ENCODE measurements at places on chromosomes 5 and 9.

- no peak for DNase-seq
Observed at GRCh38 chr5:65506961-65507360, 25.2 kb upstream of the ADAMTS6 start.

DNA sequence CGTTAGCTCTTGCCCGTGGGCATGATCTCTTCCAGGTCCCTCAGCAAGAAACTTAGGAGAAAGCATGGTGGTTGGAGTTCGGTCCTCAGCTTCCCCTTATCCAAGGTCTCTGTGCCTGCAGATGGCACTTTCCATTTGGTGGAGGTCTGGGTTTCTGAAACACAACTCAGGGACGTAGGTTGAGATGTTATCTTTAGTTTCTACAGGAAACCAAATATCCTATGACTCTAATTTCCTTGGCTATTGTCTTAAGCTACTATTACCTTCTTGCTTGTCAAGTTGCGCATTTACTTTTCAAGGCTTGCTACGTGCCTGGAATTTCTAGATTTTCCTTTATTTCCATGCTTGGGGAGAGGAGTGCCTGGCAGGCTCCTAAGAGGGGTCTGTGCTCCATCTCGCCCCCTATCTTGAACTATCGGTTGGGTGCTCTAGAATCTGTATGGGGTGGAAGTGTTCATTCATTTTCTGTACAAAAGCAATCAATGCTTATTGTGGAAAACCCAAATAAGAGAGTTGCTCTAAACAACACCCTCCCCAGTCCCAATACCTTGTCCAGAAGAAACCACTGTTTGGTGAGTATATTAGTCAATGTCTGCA lies 32.9 kb upstream of the KCNIP1 start:
- no peak for DNase-seq

DNA sequence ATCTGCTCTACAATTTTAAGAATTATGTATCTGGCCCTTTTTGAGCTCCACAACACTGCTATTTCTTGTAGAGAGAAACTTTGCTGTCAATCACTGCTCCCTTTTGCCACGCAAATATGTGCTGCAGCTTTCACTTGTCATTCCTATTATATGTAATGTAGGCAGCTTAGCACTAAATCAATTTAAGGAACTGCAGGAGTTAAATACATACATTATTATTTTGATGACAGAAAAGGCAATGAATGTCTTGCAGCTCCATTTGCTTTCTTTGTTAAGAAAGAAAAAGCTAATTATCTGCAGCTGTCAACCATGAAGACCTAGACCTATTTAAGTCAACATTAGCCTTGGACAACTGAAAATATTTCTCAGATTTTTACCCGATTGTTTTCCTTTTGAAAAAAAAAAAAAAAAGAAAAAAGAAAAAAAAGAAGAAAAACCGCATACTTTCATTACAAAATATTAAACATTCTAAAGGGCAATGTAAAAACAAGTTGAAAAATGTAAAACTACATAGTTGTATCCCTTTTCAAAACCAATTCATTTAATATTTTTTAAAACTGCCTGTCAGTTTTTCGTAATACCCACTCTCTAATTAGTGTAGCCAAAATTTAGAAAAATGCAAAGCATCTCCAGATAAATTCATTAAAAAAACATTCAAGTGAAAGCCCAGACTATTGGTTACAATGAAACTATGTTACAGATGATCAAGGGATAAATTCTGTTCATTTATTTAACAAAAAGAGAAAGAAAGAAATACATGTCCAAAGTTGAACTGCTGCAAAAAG lies 57.2 kb downstream of the RFX3 start:
- no peak for DNase-seq

DNA sequence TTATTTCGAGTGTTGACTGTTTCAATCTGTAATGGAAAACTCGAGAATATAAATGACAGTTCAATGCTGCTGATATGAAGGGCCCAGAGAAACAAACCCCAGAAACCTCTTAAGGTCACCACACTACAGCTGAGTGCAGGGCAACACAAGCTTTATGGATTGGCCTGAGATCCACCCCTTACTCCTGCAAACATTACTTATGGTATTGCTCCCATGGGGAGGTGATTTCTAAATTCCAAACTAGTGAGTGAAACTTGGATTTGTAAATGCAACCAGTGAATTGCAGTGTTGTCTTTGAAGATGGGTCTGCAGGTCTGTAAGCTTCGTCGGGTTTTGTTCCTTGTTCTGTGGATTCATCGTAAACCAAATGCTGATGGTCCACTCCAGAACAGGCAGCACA lies 85.4 kb downstream of the NTRK2 start:
- DNase-seq, result no peak

DNA sequence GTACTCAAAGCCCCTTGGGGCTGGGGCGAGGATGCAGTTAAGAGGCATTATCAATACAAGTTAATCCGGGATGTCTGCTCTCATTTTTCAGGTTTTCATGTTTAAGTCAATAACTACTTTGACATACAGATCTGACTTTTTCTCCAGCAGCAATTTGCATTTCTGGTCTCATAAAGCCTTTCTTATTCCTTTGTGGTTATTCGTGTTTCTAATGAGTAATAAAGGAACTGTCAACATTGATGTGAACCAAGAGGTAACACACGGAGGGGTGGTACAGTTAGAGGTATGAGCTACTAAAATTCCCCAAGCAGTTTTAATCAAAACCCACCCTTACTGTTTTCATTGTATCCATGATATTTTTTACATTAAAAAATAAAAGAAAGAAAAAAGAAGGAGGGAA lies 138.0 kb upstream of the NFIB start:
- no peak for DNase-seq

GRCh38 chr5:124438903-124439281 lies 307.5 kb downstream of the ZNF608 start:
- peak; percentile 68 for DNase-seq

DNA sequence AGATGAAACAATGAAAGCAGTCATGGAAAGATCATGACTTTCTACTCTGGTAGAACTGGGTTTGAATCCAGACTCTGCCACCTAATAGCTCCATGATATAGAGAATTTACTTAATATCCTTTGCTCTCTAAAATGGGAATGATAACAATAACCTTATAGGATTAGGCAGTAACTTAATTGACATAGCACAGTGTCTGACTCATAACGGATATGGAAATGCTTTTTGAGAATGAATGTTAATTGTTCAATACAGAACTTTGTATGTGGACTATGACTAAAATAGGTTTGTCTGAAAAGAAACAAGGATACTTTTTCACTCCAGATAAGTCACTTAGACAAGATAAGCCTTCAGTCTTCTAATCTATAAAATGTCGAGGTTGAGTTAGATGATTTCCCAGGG lies 330.7 kb downstream of the PTPRD start:
- DNase-seq, result no peak

DNA sequence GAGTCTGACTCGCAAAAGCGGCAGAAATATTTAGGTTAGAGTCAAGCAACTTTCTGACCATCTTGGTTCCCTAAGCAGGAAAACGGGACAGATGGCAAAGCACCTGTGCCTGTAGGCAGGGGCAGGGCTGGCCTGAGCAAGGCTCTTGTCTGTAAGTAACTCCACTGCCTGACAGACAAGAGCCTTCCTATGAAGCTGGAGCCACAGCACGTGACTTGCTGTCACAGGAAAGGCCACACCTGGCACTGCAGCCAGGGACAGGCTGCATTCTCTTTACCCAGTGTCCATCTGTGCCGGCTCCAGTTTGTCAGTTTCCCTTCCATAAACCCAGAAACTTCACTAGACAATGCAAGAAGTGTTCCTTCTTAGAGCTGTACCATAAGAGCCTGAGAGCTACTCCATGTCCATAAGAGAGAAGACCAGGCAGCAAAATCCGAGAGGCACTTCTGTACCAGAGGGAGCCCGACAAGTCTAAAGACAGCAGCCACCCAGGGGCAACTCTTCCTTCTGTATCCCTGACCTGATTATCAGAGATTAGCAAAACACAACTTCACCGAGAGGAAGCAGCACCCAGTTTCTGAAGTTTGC lies 78.1 kb downstream of the GPR21 start:
- no peak for DNase-seq

GRCh38 chr9:90124961-90125360 lies 517.7 kb downstream of the DIRAS2 start:
- DNase-seq, result no peak

- no peak for DNase-seq
Observed at GRCh38 chr5:1640421-1640881, 116.7 kb upstream of the LPCAT1 start.

DNA sequence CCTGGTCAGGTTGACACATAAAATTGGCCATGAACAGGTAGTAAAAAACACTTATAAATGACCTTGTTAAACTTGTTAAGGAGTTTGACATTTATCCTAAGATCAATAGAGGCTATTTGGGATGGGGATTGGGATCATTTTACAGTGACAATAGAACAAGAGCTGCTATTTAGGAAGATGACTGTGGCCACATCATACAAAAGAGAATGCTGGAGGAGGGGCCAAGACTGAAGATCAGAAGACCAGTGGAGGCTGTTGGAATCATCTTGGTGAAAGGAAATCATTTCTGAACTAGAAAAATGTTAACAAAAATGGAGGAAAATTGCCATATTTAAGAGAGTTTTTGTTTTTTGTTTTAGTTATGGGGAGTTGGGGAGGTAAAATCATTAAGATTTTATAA lies 304.8 kb upstream of the TLE4 start:
- no peak for DNase-seq

- no peak for DNase-seq
Observed at GRCh38 chr5:54173251-54173650, 137.1 kb downstream of the ARL15 start.

DNA sequence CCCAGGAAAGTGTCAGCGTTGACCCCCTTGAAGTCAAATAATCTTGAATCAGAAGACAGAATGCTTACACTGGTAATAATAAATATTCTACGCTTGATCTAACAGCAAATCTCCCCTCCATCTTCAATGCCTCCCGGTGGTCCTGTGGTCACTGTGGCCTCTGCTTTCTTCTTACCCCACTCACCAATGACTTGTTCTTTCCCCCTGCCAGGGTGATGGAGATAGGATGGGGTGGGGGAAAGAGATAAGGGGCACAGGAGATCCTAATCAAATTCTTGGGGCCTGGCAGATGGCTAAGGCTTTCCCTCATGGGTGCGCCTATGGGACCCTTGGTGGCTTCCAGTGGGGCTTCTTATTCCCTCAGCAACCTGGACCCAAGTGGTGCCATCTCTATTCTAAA lies 152.6 kb upstream of the EGFLAM start:
- DNase-seq, result no peak

GRCh38 chr5:134138416-134139376 lies 24.2 kb downstream of the TCF7 start:
- DNase-seq, result no peak

DNA sequence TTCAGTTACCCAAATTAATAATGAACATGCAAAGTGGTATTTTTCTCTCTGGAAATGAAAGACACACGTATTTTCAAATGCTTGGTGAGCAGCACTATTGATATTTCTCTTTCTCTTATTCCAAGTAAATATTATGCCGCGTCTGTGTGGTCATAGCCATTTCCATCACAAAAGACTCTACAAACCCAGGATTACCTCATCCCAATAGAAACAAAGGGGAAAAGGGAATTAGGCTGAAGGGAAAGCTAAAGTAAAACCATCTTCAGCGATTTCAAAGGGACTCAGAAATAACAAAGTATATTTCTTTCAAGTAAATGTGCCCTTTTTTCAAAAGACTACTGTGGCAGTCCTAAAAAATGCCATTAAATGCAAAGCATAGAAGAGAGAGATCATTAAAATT lies 62.0 kb upstream of the FST start:
- no peak for DNase-seq

DNA sequence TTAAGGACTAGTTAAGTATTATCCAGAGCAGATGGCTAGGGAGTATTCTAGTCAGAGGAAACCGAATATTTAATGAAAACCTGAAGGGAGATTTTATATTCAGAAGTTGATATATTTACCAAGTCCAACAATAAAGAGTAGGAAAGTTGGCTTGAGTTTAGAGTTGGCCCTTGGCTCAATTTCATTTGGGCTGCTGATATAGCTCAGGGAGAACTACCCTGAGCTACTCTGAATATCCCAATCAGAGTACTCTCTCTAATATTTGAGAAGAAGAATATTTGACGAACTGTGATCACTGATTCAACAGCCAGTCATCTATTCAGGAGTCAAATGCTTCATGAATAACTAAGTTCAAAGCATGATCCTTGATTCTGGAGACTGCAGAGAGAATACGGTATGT lies 34.5 kb downstream of the TBCA start:
- DNase-seq, result no peak

DNA sequence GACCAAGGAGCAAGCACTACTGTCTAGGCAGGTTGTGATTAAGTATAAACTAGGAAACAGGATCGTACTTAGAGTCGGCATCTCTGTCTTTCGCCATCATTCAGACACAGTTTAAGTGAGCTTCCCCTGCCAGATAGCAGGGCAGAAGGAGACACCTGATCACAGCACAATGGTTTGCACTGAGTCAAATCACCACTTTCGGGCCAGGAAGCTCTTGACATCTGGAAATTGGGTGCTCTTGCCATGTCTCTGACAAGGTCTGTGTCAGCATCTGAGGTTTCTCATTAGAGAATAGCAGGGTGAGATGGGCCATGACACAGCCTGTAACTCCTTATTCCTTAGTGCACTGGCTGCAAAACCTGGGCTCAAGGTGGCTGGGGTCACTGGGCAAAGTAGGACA lies 8.3 kb downstream of the ADRB2 start:
- no peak for DNase-seq

GRCh38 chr9:21965401-21965951 lies 28.7 kb downstream of the CDKN2A start:
- no peak for DNase-seq

GRCh38 chr9:13430368-13431221 lies 151.1 kb upstream of the MPDZ start:
- DNase-seq, result peak; percentile 20

- no peak for DNase-seq
Observed at GRCh38 chr9:125346080-125346732, 84.6 kb downstream of the GAPVD1 start.

DNA sequence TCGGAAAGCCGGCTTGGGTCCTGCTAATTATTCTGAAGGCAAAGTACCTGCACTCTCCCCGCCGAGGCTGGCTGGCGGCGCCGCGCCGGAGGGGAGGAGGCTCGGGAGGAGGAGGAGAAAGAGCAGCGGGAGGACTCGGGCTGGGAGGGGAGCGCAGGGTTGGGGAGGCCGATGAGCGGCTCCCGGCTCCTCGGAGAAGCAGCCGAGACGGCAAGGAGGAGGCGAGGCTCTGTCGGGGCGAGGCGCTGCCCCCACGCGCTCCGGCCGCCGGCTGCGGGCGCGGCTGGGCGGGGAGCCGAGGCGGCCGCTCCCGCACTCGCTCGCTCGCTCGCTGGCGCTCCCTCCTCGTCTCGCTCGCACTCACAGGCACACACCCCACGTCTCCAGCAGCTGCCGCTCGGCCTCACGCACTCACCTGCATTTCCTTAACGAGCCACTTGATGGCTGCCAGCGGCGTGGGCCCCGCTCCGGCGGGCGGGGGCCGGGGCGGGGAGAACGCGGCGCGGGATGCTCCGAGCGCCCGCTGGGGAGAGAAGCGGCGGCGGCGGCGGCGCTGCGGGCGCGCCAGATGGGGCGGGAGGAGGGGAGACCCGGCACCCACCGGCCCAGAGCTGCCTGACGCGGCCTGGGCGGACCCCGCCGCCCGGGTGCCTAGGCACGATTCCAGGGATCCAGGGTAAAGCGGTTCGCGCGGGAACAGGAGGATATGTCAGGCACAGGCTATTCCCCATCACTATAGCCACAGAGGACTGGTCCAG lies at the start of gene PTPRD:
TSS of gene PTPRD (minus strand) at position 362 of the 758 bp plus-strand sequence.
- DNase-seq, result no peak

All from hippocampal formation (tissue), 2 donors.